ENCODE measurements at places on chromosomes 5 and 9.

GRCh38 chr5:95619514-95620029, 315 bp upstream of the GPR150 start:
- no peak for DNase-seq

DNA sequence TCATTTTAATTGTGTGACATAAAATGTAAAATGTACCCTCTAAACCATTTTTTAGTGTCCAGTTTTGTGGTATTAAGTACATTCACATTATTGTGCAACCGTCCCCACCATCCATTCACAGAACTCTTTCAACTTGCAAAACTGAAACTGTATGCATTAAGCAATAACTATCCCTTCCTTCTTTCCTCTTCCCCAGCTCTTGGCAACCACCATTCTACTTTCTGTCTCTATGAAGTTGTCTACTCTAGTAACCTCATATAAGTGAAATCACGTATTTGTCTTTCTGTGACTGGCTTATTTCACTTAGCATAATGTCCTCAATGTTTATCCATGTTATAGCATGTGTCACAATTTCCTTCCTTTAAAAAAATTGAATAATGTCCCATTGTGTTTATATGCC, 142.4 kb downstream of the C9orf152 start:
- no peak for DNase-seq

GRCh38 chr9:98573749-98574278, 134.9 kb downstream of the GABBR2 start:
- DNase-seq: no peak

DNA sequence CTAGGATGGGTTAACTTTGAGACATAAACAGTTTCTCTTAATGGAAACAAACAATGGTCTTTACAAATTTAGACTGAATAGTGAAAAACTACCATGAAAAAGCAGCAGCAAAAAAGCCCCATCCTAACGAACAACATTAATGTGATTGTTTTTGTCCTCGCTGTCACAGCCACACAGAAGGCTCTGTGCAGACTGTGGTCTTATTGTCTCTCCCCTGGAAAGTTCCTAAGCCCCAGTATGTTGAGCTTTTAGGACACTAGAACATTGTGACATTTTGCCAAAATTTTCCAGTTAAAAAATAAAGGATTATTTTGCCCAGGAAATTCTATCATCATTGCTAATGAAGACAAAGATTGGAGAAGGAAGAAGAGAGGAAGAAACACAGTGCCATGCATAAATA, 12.6 kb upstream of the SOWAHA start:
- DNase-seq: no peak

GRCh38 chr5:146644831-146645230, 128.8 kb upstream of the GPR151 start:
- DNase-seq: no peak
